A673 (cell line): ENCODE measurements at places on chromosomes 11 and 22.

DNA sequence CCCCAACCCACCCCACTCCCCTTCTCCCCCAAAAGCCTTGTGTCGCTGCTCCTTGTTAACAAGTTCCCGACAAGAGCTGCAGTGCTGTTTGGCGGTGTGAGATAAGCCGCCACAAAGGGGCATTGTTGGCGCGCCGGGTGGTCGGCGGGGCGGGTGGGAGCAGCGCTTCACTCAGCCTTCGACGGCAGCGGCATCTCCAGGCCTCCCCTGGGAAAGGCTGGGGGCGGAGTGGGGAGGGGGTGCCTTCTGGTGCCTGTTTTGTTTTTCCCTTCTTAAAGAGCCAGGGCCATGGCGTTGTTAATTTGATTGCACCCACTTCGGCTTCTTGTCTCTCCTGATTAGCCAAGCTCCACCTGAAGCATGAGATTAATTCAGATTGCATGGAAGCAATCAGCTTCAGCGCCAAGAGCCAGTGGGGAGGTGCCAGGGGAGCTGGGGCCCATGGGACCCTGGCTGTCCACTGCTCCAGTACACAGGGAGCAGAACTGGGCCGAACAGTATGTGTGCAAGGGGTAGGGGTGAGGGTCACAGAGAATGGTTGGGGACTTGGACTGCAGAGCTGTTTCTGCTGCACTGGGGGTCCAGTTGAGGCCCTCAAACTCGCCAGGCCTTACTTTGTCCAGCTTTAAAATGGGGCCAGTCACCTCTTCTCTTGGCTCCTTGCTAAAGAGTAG is 165.1 kb downstream of the CEP164 start:
- peak; percentile 19 for DNase-seq

DNA sequence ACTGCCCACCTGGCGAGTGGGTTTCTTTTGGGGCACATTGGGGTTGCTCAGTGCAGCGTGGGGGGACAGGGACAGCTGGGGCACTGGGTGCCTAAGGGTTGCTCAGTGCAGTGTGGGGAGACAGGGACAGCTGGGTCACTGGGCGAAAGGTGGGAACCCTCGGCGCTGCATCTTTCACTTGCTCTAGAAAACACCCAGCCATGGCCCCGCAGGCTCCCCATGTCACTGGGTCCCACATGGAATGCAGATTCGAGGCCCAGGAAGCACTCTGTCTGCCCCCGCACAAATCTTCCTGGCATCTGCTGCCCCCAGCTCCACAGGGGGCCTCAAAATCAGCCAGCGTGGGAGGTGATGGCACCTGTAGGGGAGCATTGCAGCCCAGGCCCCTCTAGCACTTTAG is 229.3 kb downstream of the BRD1 start:
- no peak for DNase-seq

GRCh38 chr22:26904483-26904882 is 247.1 kb downstream of the MIAT start:
- no peak for DNase-seq

DNA sequence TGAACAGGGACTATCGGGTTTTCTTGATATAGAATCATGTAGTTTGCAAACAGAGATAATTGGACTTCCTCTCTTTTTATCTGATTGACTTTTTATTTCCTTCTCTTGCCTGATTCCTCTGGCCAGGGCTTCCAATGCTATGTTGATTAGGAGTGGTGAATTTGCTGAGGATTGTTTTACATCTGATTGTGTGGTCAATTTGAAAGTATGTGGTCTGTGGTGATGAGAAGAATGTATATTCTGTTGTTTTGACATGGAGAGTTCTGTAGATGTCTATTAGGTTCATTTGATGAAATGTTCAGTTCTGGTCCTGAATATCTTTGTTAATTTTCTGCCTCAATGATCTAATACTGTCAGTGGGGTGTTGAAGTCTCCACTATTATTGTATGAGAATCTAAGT is 713.2 kb upstream of the CCDC179 start:
- no peak for DNase-seq

GRCh38 chr11:30446520-30446919 is 123.6 kb downstream of the ARL14EP start:
- DNase-seq: no peak

DNA sequence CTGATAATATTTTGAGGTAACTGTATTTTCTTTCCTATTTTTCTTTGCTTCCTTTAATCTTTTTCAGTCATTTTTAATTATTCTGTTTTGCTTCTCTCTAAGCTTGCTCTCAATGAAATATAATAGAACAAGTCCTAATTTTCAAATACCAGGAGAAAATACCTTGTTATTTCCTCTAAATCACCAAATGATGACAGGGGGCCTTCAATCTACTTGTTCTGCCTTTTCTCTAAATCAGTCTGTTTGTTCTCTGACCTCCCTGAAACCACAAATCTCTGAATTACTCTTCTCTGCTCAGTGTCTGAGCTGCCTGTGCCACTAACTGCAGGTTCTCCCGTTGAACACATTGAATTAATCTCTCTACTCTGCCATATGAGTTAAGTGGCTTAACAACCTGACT is 286.2 kb downstream of the C11orf87 start:
- DNase-seq: no peak

DNA sequence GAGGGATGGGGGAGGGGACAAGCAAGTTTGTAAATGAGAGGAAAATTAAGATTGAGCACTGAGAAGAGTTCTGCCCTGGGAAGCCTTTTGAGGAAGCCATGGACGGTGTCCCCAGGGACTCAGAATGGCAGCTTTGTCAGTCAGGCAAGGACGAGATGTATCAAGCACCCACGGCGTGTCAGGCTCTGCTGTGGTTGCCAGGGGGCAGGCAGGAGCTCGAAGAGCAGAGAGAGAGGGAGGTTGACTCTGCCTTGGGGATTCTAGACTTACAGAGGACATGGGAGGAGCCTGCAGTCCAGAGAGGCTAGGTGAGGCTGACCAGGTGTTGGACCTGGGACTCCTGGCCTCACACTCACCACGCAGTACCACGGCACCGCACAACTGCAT is 29.1 kb upstream of the SYT7 start:
- peak; percentile 85 for DNase-seq

- DNase-seq: no peak
Measured at GRCh38 chr11:131354251-131354701, 16.1 kb upstream of the NTM start.

DNA sequence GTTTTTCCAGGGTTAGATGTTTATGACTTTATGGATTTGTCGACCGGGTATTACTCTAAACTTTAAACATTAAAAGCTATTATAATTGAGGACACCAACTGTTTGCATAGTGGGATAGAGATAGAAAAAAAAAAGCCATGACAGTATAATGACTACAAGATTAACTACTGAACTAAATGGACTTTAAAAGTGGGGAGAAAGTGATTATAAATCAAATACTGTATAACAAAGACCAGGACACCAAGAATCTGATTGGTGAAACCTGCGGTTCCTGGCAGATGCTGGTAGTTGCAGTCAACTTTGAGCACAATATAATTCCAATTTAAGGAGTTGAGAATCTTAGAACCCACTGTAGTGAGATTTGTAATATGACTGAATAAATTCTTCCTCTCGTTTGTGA is 2.5 kb downstream of the CRKL start:
- DNase-seq: peak; percentile 10

DNA sequence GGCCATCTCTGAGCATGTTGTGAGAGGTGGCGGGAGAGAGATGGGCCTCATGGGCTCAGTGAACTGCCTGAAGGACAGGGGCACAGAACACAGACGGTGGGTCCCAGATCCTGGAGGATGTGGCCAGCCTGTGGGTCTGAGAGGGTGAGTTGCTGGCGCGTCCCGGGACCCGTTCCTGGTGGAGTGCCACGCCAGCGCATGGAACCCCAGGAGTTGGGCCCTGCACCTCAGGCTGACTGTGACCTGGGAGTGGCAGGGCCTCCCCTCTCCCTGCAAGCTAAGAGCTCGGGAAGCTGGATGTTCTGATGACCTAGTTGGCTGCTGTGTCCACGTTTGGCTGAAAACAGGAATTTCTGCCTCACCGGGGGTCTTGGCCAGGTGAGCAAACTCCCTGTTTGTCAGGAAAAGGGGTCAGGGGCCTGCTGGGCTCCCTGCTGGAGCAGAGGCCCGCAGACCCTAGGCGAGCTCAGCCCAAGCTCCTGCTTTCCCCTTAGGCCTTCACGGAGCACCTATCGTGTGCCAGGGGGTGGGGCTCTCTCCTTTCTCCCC is 15.0 kb downstream of the LRRC32 start:
- DNase-seq: no peak

- DNase-seq: no peak
Measured at GRCh38 chr11:27390318-27391295, 27.6 kb upstream of the CCDC34 start.

DNA sequence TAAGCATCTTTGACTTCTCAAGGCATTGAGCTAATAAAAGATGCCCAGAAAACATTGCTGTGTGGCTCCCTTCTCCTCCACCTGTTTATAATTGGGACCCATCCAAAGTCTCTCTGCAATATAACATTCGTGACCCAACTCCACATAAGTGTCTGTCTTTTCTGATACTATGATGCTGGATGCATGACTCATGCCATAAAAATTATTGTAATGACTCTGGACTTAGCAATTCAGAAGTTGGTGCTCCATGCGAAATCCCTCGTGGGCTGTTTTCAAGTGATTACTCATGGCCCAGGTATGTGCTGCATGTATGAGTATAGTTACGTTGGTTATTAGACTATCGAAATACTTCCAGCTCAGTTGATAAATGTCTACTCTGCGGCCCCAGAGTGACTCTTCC is 11.7 kb downstream of the FJX1 start:
- peak; percentile 97 for DNase-seq

- no peak for DNase-seq
Measured at GRCh38 chr11:44529895-44530412, 35.5 kb upstream of the CD82 start.

DNA sequence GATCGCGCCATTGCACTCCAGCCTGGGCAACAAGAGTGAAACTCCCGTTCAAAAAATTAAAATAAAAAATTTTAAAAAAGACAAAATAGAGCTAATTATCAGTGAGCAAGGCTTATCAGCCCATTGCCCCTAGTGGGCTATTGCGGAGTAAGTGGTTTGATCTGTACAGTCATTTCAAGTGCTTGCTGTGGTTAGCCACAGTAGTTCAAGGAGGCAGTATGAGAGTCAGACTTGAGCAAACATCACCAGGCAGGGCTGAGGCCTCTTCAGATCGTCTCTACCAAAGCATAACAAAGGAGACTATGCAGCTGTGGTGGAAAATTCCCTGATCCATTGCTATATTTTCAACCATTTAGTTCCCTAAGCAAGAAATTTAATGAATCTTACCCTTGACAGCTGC is 4.3 kb upstream of the SBF2 start:
- no peak for DNase-seq

GRCh38 chr22:29511126-29511862 is 31.3 kb downstream of the NEFH start:
- DNase-seq: no peak

- no peak for DNase-seq
Measured at GRCh38 chr11:41177791-41178190, 281.7 kb downstream of the LRRC4C start.

DNA sequence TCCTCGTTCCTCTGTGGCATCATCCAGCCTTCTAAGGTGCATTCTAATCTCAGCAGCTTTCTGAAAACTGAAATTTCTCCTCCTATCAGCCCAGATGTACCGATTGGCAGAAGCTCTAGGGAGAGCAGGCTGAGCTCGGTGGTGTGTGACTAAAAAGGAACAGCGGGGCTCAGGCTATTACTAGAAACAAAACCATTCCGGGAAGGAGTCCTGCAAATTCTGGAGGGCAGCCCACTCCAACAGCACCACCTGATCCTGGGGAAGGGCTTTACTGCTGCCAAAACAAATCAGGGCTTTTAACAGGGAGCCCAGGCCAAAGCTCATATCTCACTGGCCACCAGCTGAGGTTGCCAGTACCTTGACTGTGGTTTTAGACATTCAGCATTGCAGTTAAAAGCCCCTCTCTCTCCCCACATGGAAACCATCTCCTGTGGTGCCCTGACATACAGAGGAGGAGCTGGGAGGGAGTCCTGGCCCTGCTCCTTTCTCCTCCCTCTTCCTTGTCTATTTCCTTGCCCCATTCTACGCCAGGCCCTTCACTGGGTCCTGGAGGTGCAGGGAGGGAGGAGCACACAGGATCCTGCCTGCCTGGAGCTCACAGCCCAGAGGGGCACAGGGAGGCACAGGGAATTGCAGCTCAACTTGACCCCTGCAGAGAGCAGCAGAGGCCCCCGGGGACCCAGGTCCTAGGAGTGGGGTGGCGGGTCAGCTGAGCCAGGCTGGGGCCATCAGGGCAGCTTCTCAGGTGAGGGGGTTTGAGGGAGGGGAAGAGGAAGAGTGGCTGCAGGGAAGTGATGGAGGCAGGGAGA is 889 bp downstream of the PLAAT4 start:
- DNase-seq: no peak

GRCh38 chr11:74682731-74683278 is 48.4 kb downstream of the CHRDL2 start:
- no peak for DNase-seq

DNA sequence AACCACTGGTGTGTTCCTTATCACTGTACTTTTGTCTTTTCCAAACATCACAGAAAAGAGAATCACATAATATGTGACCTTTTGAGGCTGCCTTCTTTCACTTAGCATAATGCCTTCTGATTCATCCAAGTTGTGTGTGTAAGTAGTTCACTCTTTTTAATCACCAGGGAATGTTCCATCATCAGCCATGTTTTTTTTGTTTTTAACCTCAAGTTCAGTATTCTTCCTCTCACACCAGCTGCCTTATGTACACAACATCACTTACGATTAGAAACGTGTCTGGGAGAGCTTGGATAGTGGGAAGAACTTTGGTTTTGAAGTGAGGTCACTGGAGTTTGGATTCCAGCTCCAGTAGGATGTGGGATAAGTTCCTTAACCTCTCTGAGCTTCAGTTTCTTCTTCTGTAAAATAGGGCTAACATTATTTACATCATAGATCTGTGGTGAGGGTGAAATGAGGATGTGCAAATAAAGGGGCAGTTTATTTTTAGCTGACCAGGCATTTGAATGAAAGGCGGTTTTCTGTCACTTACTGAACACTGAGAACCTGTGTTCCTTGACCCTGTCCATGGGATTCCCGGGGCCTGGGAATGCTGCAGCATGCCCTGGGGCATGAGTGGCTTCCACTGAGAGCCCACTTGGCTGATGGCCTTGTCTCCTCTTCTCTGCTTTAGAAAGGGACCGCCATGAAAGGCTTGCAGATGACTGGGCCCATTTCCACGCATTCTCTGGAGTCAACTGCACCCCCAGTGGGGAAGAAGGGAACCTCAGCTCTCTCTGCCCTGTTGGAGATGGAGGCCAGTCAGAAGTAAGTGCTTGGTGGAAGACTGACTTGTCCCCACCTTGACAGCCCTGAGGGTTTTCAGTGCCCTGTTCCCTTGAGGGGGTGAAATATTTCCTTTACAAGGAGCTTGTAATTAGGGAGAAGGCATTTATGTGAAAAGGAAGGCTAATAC is 92.6 kb downstream of the DEPDC5 start:
- no peak for DNase-seq

GRCh38 chr22:32583074-32583682 is 108.6 kb downstream of the FBXO7 start:
- DNase-seq: no peak
